CD4-positive, alpha-beta memory T cell (primary cell): ENCODE measurements at places on chromosomes 12 and 14.

DNA sequence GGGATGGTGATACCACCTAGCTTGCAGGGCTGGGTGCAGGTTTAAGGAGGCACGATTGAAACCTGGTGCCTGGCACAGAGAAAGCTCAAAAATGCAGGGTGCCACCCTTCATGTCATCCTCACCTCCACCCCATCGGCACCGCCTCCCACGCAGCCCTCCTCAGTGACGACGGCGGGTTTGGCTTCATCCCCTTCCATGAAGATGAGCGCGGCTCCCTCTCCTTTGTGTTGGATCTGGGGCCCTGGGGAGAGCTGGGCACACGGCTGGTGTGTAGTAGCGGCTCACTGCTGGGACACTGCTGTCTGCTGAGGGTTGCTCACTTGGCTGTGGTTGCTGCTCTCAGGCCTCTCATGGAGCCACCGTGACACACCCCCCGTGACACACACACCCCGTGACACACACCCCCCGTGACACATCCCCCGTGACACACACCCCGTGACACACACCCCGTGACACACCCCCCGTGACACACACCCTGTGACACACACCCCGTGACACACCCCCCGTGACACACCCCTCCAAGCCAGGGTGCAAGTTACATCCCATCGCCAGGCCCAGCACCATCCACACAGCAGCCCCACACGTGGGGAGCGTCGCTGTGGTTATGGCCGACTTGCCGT lies 42.9 kb upstream of the FZD10 start:
- no peak for DNase-seq

DNA sequence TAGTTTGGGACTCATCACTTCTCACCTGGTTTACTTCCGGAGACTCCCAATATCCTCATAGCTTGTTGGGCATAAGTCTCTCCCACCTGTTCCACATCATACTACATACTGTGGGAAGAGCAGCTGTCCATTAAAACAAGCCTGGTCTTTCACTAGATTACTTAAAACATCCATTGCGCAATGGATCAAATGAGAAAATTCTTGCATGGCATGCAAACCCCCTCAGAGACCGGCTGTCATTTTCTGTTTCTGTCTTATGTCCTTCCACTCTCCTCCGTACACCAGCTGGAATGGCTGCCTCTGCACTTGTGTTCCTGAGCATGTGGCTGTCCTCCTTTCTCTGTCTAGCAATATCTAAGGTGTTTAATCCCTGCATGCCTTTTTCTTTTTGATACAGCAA lies 265.6 kb downstream of the TMEM117 start:
- DNase-seq, result no peak

DNA sequence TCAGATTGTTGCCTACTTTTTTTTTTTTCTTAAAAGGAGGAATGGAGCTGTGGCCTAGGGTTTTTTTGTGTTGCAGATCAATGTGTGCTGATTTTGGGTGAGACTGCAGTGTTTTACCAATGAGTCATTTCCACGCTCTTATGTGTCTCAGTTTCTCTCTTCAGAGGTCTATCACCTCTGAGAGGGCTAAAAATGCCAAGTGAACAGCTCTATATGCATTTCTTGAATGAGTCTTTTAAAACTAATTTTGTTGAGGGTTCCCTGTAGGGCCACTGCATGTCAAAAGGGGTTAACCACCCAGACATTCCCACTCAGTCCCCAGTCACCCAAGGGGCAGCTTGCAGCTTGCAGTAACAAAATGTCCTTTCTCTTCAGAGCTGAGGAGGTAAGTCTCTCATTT lies 24.3 kb upstream of the GLIPR1L2 start:
- no peak for DNase-seq

- DNase-seq, result no peak
Observed at GRCh38 chr12:101909646-101910045, 32.3 kb downstream of the DRAM1 start.

GRCh38 chr14:59377491-59377890 lies 87.7 kb downstream of the GPR135 start:
- DNase-seq, result no peak

GRCh38 chr14:60933920-60934655 lies 46.8 kb downstream of the TRMT5 start:
- DNase-seq, result no peak

DNA sequence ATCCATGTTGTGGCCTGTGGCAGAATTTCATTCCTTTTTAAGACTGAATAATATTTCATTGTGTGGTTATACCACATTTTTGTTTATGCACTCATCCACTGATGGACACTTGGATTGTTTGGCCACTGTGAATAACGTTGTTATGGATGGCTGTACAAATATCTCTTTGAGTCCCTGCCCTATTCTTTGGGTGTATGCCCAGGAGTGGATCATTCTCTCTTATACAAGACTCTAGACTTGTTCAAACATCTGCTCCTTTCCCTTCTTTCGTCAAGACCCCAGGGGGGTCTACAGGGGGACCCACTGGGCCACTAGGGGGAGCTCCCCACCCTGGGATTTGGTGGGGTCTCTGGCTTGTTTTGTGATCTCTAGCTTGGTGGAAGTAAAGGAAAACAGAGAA lies 77.4 kb downstream of the FBXL14 start:
- no peak for DNase-seq

DNA sequence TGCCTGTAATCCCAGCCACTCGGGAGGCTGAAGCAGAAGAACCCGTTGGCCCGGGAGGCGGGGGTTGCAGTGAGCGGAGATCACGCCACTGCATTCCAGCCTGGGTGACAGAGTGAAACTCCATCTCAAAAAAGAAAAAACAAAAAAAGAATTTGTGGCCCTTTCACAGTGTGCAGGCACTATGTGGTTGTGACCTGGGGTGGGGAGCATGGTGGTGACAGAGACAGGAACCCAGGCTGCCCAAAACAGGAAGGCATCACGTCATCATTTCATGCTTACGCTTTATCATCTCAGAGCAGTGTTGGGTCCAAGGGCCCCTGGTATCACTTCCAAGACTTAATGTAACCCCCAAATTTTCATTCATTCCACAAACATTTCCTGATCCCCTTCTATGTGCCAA lies 175.7 kb upstream of the GSC start:
- DNase-seq, result peak; percentile 50

DNA sequence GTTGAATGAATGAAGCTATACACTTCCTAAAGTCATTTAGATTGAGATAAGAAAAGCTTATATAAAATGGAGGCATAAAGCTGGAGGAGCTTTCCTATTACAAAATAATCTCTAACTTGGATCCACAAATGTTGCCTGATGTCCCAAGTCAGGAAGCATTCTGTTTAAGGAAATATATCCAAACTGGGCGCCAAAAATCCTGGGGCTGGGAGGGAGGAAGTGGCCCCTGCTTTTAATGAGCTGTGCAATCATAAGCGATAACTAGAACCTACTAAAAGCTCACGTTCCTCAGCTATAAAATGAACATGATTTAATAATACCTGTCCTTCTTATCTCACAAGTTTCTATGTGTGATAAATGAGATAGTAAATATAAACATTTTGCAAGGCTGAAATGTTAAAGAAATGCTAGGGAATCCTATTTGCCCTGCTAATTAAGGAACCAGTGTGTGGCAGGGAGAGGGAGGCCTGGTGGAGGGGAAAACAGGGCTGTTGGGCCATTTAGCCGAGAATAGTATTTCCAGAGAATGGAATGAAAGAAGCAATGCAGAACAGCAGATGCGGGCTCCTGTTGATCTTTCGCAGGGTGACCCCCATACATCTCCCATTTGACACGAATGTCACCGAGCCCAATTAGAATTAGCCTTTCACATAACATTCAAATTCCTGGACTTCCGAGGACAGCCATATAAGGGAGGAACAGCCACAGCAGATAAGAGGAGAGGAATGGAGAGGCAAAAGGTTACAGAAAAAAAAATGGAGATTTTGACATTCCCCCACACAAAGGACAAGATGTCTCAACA lies 25.9 kb downstream of the DUSP6 start:
- DNase-seq, result no peak

DNA sequence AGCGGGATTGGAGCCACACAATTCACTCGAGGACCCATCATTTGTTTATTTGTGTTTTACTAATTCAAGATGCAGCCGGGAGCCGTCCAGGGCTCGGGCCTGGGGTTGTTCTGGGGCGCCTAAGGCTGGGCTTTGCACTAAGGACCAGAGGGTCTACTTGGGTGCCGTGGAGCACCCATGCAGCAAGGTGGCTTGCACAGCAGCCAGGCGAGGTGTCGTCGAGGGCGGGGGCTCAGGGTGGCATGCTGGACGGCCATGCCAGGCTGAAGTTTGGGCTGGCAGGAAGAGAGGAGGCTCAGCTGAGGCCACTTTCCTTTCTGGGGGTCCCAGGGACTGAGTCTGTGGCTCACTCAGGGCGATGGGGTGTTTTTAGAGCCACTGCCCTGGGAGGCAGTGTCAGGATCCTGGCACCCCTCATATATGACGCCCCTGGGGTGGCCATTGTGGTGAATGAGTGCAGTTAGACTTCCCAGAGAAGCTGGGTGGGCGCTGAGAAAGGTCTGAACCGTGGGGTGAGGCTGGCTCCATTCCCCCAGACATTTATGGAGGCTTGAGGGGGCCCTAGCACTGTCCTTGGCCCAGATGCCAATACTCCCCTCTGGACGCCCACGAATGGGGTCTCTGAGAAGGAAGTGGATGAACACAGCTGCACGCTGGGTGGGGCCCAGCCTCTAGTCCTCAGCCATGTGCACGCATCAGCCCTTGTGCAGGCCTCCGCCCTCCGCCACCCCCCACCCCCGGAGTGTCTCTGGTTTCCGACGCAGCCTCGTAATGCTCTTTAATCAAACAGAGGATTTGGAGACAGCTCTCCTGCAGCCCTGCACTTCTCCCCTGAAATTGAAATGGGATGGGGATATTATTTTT lies 11.3 kb downstream of the MEG3 start:
- DNase-seq, result no peak

DNA sequence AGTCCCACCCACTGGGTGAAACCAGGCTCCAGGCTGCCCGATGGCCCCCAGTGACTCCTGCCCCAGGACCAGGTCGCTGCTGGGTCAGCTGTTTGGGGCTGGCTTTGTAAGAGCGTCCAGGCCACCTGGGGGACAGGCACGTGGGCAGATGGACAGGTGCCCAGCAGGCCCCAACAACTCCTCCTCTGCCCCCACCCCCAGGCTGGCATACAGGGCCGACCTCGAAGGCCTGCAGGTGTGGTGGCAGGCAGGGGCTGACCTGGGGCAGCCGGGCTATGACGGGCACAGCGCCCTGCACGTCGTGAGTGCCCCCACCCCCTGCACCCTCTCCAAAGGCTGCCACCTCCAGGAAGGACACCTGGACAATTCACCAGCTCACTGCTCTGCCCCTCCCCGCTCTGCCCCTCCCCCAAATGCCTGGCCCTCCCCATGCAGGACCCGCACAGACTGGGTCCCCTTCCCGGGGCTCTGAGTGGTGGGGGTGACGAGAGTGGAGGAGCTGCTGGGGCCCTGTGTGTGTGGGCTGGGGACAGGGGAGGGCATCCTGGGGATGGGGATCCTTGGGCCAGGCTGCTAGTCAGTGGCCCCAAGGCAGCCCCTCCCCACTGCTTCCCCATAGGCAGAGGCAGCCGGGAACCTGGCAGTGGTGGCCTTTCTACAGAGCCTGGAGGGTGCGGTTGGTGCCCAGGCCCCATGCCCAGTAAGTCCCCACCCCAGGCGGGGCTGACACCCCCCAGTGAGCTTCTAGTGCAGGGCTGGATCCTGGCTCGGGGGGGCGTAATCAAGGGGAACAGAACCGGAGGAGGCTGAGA lies 26.0 kb downstream of the ASPG start:
- no peak for DNase-seq

DNA sequence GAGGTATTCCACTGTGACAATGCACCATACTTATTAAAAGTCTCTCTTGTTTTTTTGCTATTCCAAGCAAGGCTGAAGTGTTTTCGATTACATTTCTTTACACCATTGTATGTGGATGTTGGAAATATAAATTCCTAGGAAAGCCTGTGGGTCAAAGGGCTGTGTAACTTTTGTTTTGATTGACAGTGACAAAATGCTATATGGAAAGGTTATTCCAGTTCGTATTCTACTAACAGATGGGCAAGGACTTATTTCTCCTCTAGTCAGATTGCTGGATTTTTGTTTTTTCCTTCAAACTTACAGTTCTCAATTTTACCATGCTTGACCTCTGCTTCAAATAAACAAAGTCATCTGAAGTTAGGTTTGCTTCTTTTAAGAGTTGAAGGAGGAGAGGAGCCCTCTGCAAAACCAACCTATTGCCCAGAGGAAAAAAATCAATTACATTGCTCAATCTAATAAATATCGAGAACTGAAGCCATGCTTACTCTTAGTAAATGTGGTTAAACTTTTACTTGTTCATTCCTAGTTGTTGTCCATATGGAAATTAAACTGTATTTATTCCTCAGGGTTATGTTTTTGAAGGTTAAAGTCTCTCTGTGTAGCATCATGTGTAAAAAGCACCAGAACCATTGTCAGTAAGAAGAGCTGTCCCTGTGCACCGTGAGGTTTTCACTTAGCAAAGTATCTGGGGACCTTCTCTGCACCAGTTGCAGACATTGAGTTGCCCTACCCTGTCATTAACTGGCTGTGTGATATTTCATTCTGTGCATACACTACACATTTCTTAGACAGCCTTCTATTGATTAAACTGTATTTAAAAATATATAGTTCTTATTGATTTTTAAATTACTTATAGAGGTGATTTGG lies 26.9 kb downstream of the GLT1D1 start:
- no peak for DNase-seq

DNA sequence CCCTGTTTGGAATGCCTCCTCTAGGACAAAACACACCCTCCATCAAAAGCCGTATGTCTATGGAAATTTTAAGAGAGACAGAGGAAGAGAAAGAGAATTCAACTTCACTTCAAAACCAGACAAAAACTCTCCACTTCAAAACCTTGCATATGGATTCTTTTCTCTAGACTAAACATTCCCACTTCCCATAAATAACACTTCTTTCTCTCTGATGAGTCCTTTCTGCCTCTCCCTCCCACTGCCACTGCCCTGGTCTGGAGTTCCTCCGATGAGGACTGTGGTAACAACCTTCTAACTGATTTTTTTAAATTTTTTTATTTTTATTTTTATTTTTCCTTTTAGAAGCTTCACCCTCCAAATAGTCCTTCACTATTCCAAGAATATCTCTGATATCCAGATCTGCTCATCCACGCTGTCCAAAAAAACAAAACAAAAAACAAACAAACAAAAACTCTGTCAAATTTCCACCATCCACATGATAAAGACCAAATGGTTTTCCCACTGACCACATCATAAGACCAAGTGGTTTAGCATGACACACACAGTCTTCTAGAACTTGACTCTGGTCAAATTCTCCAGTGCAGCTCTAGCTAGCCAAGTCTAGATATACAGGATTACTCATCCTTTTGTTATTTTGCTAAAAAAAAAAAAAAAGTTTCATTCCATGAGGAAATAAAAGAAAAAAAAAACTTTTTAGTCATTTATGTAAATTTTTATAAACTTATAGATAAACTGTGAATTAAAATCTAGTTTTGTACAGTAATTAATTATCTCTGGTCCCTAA lies 256.0 kb downstream of the PPFIA2 start:
- DNase-seq, result no peak
